Left cardiac atrium (tissue), 4 donors: ENCODE measurements at places on chromosomes 11 and 22. TPM values are rescaled to one million over a fixed set of nuclear protein-coding genes. Genes with fewer than 3 reads are reported as not detected.

Gene RGL4
- 0.44 TPM for total RNA-seq

Gene OR2AT4
- not detected for total RNA-seq

Gene RCOR2
- 8.3 TPM for total RNA-seq

Gene BCO2
- total RNA-seq: 92.2 TPM

Gene OTOG
- not detected for total RNA-seq

Gene SLC35E4
- total RNA-seq: 2.3 TPM

GRCh38 chr11:118448294-118448693, 12.0 kb downstream of the KMT2A start:
- no peak for DNase-seq

DNA sequence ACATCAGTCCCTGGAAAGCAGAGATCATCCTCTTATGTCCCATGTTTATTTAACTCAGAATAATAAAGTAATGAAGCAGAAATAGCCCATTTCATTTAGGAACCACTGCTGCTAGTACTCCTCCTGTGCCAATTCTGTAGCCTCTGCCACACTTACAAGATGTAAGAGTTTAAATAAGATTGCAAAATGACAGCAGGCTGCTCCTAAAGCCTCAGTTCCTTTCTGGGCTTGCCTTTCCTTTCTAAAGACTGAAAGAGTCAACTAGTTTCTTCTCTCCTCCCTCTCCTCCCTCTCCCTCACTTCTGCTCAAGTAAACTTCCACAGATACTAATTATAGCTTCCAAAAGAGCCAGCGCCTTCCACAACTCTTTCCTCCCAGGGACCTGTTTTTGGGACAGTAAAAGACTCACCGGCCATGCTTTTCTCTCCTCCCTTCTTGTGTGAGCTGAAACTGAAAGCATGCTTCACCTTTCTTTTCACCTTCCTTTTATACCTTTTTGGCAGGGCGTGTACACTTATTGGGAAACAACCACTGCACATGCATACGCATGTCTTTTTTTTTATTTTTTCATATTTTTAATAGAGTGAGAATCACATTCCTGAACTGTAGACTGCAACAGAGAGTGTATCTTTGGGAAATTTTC, 26.1 kb upstream of the CARD16 start:
- no peak for DNase-seq

DNA sequence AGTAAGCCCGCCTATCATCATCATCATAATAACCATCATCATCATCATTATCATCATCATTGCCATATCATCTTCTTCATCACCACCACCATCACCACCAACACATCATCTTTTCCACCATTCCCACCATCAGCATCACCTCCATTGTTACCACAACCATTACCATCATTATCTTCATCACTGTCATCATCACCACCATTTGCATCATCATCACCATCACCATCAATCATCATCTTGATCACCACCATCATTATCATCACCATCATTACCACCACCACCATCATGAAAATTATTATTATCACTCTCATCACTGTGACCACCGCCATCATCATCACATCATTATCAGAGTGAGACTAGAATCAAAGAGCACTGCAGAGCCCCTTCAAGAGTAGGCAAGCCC, 199.4 kb upstream of the SEZ6L start:
- DNase-seq: no peak

DNA sequence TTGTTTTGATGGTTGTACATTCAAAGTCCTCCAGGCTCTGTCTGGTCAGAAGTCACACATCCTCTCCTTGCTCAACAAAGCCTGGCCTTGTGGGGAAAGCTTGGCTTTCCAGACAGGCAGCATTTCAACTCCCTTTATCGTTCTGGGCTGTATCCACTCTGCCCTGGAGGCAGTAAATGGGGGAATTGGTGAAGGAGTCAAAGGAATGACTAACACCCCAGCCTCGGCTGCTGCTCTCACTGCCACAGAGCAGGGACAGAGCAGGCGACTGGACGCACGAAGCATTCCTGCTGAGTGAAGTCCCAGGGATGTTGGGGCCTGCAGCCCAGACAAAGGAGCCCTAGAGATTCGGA, 52.8 kb downstream of the WNT11 start:
- DNase-seq: no peak

DNA sequence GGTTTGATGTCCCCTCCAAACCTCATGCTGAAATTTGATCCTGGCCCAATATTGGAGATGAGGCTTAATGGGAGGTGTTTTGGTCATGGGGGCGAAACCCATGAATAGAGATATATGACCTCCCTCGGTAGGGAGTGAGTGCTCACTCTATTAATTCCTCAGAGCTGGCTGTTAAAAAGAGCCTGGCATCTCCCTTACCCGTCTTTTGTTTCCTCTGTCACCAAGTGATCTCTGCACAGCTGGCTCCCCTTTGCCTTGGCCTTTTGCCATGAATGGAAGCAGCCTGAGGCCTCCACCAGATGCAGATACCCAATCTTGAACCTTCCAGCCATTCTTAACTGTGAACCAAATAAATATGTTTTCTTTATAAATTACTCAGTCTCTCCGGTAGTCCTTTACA, 4.5 kb upstream of the CCDC81 start:
- DNase-seq: no peak

DNA sequence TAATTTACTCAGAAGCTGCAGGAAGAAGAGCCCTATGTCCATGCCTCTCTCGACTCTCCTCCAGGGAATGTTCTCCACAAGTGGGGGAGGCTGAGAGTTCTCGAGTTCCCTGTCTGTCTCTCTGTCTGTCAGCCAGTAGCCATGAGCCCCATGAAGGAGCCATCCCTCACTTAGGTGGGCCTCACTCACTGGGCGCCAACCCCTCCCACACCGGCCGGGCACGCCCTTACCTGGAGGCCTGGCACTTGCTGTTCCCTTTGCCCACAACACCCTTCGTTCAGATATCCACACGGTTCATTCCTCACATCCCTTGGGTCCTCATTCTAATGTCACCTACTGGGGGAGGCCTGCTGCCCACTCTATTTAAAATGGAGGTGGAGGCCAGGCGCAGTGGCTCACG, 14.2 kb upstream of the IL10RA start:
- no peak for DNase-seq

DNA sequence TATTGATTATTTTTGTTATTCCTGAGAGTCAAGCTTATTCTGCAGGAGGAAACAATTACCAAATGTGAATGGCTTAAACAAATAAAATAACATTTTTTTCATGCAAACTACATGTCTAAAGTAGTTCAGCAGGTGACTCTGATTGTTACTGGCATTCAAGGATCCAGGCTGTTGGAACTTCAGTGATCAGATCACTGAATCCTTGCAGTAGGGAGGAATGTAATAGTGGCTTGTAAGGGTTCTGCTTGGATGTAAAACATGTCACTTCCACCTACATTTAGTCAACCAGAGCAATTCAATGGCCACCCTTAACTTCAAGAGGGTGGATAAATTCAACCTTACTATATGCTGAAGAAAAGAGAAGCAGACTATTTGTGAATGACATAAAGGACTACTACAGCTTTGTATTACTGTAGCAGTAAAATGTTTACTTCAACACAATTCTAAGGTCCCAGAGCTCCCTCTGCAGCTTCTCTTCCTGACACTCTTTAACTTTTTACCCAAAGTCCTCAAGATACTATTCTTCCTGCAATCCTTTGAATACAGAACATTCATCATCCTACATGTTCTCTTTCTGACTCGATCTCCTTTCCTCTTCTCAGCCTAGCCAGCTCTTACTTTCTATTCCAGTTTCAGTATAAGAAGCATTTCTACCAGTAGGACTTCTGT, 284.0 kb downstream of the LRRC4C start:
- no peak for DNase-seq

- no peak for DNase-seq
Observed at GRCh38 chr11:79173615-79174014, 267.2 kb downstream of the TENM4 start.

- DNase-seq: peak; percentile 60
Observed at GRCh38 chr11:133078591-133079404, 453.5 kb downstream of the OPCML start.

DNA sequence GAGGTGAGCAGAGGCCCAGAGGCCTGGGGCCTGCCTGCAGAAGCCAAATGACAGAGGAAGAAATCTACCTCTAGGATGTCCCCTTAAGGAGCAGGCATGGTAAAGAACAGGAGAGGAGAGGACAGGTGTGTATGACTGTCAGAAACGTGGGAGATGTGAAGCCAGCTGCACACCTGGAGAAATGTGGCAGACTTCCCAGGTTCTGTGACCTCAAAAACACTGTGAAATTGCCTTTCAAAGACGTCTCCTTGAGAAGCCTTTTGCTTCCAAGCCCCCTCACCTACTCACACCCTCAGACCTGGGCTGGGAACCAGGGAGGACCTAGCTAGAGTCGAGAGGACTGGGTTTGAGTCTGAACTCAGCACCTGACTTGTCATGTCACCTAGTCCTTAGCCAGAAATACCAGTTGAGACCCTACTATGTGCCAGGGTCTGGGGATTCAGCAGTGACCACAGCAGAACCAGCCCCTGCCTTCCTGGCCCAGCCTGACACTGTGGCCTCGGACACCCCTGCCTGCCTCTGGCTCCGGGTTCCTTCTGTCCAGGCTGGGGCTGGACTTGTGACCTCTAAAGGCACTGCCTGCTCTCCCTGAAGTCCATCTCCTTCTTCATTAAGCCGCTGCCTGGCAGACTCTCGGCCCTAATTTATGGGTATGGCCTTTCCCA, 5.6 kb downstream of the TPBGL start:
- no peak for DNase-seq

DNA sequence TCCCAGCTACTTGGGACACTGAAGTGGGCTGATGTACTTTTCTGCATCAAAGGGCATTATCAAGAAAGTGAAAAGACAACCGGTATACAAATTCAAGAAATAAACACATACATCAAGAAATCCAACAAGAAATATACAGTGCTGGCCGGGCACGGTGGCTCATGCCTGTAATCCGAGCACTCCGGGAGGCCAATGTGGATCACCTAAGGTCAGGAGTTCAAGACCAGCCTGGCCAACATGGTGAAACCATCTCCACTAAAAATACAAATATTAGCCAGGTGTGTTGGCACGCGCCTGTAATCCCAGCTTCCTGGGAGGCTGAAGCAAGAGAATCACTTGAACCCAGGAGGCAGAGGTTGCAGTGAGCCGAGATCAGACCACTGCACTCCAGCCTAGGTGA, 9.5 kb downstream of the USP28 start:
- DNase-seq: no peak
